ENCODE measurements at places on chromosomes 5 and 9.

DNA sequence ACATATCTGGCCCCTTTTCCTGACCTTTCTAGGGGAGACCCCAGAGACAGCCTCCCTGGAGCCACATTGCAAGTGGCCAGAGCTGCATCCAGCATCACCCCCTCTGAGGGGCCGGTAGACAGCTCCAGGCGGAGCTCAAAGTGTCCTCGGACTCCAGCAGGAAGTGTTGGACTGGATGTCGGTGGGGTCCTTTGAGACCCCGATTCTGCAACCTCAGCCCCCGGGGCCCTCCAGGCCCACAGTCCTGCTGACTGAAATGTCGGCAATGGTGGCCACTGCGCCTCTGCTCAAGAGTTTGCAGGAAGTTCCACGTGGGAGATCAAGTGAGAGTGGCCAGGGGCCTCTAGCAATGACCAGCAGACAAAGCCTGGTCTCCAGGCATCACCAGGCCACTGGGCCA lies 115.9 kb upstream of the FOXD4L5 start:
- DNase-seq = no peak

- no peak for DNase-seq
Observed at GRCh38 chr9:97980918-97981845, 2.0 kb upstream of the ANP32B start.

DNA sequence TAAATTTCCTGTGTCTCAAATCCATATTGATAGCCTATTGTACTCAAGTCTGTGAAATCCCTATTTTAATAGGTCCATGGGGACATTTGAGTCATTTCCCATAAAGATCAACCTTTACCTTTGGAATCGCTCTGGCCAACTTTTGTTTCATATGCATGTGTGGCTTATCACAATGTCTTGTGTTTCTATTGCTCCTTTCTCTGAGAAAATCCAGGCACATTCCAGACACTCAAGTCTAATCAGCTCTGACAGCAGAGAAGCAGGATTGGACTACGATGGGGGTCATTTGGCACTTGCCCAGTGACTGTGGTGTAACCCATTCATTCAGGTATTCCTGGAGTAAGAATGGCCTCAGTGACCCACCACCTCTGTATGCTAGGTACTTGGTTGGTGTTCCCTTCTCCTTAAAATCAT lies 48.4 kb downstream of the ACTBL2 start:
- DNase-seq = no peak

DNA sequence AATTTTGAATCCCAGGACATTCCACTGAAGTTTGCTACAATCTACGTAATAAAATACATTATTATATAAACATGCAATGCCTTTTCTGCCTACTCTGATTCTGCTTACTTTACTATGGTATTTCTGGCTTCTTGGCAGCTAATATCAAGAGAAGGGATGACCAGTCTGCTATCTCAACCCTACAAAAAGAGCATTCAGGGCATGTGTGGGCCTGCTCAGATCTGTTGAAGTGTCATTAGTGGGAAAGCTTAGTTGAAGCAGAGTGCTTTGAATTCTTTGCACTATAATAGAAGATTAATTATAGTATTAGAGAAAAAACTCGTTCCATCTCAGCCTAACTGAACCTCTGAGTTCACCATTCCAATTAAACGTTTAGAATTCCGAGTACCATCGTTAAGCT lies 339.5 kb upstream of the ISL1 start:
- no peak for DNase-seq

- DNase-seq = no peak
Observed at GRCh38 chr9:119114681-119115080, 254.6 kb downstream of the BRINP1 start.

DNA sequence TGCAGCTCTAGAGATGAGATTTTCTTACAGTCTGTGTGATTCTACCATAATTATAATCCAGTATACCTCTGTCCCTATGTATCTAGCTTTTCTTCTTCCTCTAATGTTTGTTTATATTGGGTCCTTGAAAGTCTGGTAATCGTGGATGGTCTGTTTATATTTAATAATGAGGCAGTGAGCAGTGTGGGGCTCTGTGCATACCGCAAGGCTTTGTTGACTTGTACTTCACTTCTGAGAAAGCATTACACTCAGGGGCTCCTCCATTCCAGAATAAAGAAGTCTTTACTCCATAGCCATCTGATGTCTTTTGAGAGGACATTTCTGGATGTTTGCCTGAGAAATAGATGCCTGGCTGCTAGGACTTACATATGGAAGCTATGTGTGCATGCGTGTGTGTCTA lies 4.5 kb upstream of the MPDZ start:
- no peak for DNase-seq

DNA sequence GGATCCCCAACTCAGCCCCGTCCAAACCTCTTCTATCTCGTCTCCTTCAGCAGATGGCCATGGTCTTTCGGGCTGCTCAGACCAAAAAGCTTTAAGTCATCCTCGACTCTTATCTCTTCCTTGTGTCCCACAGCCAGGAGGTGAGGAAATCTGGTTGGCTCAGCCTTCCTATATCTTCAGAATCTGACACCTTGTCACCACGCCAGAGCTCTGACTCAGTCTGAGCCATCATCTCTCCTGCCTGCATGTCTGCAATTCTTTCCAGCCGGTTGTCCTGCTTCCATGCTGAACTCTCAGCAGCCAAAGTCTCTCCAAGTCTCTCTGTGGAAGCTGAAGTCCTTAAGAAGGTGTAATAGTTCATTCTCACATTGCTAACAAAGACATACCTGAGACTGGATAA lies 419.3 kb upstream of the ADAMTS16 start:
- DNase-seq = no peak

DNA sequence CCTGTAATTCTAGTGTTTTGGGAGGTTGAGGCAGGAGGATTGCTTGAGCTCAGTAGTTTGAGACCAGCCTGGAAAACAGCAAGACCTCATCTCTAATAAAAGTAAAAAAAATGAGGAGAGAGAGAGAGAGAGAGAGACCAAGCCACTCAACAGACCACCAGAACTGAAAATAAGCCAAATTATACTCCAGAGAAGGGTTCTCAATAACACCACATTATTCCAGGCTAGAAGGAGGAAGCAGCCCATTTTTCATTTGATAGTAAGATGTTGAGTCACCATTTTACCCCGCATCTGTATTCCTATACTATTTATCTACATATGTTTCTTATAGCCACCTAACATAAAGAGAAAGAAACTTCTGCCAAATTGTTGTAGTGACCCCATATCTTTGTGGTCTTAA lies 134.8 kb downstream of the PCSK5 start:
- no peak for DNase-seq

Data from suppressor macrophage treated with lipopolysaccharide for 1 hour (primary cell).